ENCODE measurements at places on chromosomes 11 and 22. TPM values are rescaled to one million over a fixed set of nuclear protein-coding genes. Genes with fewer than 3 reads are reported as not detected.

DNA sequence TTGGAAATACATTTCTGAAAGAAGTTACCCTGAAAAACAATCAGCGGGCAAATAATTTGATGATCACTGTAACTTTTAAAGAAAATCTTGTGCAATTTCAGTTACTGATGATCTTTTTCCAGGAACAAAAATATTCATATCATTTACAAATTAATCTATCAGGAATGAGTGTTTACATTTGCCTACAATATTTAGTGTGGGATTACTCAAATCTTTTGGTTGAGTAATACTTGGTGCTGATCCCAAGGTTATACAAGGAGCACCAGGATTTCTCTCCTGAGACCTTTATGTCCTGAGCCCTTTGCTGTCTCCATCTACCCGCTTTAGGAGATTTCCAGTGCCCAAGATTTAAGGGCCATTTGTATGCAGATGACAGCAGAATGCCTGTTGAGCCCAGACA lies 116.1 kb downstream of the ATXN10 start:
- DNase-seq = no peak

GRCh38 chr22:49657275-49657973 lies 170.2 kb downstream of the BRD1 start:
- no peak for DNase-seq

The MRGPRF gene
- 9.8 TPM for total RNA-seq

DNA sequence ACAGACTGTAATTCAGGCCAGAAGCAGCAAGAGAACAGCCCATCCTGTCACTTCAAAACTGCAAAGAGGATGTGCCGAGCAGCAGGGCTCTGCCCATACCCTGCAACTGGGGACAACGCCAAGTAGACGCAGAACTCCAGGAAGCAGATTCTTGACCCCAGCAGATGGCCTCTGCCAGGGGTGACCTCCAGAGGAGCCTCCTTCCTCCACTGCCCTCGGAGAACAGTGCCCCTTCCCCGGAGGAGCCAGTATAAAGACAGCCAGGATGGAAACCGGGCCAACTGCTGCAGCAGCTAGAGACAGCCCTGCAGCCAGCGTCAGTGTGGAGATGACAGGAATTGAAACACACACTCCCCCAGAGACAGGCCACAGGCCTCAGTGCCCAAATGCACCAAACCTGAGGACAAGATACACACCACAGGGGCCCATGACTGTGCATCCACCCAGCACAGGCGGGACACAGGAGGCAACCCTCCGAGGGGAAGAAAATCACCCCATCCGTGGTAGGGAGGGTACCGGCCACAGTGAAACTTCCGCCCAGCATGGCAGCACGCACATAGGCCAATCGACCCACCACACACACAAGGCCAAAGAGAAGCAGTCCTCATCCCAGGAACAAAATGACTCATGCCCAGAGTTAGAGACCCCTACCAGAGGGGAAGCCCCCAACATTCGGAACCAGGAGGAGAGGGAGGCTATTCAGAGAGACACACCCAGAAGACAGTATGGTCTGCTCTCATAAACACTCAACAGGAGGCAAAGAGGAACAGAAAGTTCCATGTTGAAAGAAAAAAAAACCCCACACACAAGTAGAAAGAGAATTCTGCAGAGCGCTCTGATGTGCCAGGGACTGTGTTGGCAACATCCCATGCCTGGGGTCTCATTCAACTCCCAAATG lies 5.6 kb downstream of the AHNAK start:
- no peak for DNase-seq

- no peak for DNase-seq
These were observed 355.0 kb upstream of the CTSC start for GRCh38 chr11:88692306-88693086.

- no peak for DNase-seq
These were observed 66.6 kb downstream of the SLC5A12 start for GRCh38 chr11:26655287-26655686.

- DNase-seq = no peak
These were observed 16.6 kb upstream of the MOB2 start for GRCh38 chr11:1502954-1503707.

DNA sequence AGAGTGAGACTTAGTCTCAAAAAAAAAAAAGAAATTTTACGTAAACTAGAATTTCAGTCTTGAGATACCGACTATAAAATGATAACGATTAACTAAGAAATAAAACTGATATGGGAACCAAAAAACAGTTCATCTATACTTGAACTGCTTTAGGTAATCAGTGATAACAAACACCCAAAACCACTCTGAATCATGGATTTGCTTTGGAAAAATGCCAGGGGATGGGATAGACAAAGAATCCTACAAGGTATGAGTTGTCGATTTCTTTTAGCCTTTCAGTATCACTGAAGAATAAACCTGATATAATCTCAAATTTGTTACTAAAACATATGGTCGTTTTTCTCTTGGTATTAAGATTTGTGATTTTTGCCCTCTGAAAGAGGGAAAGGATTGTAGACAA lies 13.7 kb downstream of the CSTF3 start:
- DNase-seq = no peak

- DNase-seq = no peak
These were observed 6.8 kb downstream of the CFL1 start for GRCh38 chr11:65851083-65851579.

The OR51F2 gene
- not detected for total RNA-seq

Measured in suprapubic skin (tissue), 4 donors.